ENCODE measurements at places on chromosomes 7 and 10.
A peak's percentile ranks its signal among the peaks of the same experiment; 100 is the strongest.

GRCh38 chr7:158572000-158572828, 15.4 kb downstream of the PTPRN2 start:
- DNase-seq: peak; percentile 5

DNA sequence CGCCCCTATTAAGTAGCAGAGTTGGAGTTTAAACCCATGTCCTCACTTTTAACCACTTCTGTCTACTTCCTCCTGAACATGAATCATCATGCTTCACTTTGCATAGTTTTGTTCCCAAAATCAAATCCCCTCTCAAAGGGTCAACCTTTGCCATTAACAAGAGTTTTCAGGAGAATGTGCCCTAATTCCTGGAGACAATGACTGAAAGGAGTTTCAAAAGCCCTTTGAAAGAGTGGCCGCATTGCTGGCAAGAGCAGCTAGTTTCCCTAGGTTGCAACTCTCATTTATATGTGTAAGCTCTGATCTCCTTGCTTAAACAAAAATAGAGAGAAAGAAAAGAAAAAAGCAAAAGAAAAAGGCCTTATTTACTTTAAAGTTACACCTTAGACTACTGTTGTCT, 9.2 kb downstream of the LGI1 start:
- DNase-seq: no peak

DNA sequence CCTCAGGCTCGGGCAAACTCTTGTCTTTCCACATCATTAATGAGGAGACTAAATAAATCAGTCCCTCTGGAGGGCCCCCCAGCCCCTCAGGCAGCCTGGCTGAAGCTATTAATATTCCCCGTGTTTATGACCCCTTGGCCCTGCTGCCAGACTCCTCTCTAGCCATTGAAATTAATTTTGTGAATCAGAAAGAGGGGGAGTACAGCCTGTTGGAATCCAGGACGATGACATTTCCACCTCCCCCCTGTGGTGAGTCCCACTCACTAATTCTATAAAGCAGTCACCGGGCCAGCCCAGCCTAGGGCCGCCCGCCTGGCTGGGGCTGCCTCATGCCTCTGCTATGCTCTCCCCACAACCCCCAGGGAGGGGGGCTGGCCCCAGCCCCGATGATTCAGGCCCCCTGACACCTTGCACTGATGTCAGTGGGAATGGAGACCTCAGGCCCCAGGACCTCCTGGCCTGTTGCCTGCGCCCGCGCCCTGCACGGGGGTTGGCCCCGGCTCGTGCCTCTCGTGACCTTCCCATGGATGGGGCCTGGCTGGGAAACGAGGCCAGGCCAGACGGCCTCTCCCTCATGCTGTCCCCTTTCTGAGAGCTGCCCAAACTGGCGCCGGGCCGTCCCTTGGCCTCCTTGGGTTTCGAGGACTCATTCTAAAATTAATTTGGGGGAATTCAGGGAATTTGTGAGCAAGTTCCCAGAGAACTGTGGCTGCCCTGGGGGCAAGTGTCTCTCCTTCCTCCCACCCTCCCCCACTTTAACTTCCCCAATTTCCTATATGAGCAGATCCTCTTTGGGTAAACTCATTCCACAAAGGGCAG, 34.0 kb downstream of the TMEM270 start:
- peak; percentile 82 for DNase-seq

- no peak for DNase-seq
These were observed 132.2 kb upstream of the NPVF start for GRCh38 chr7:25360451-25360850.

DNA sequence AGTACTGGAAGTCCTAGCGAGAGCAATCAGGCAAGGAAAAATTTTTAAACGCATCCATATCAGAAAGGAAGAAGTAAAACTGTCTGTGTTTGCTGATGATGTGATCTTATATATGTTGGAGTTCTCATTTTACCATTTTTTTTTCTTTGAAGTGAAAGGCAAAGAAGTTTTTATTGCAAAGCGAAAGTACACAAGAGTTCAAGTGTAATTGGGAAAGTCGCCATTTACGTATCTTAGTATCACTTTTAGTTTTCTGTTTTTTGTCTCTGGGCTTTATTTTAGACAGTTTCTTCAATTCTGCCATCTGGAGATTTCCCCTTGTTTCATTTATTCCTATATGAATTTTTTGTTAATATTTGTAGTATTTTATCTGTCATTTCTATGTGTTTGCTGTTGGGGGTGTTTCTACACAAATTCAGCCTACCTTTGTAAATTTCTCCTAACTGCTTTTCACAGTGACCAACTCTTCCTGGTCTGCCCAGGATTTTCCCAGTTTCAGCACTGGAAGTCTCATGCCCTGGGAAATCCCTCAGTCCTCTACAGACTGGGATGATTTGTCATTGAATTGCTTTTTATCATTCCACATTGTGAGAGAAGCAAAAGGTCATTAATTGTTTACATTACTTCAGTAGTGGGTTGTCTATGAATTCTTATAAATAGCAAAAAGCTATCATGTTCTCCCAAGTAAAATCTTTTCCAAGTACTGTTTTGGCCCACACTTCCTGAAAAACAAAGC, 23.2 kb downstream of the BET1 start:
- DNase-seq: no peak

DNA sequence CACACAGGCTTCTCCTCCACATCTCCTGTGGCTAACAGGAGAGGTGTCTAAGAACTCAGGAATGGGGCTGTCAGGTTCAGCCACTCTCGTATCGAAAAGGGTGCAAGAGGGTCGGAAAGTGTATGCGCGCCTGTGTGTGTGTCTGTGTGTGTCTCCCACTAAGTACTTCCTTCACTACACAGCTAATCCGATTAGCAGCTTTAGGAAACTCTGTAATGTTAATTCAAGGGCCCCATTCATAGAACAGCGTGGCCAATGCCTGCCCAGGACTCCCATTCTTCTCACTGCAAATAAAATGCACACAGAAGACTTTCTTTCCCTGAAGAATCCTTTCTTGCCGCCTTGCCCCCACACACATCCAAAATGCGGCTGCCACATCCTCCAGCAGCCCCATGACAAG, 39.9 kb downstream of the TLL2 start:
- DNase-seq: no peak

DNA sequence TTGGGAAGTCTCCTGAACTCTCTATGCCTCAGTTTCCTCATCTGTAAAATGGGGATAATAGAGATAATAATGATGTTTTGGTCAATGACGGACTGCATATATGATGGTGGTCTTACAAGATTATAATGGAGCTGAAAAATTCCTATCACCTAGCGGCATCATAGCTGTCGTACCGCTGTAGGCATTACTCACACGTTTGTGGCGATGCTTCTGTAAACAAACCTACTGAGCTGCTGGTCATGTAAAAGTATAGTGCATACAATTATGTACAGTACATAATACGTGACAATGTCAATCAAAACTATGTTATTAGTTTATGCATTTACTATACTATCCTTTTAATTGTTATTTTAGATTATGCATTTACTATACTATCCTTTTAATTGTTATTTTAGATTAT, 339.1 kb upstream of the NPVF start:
- DNase-seq: no peak

DNA sequence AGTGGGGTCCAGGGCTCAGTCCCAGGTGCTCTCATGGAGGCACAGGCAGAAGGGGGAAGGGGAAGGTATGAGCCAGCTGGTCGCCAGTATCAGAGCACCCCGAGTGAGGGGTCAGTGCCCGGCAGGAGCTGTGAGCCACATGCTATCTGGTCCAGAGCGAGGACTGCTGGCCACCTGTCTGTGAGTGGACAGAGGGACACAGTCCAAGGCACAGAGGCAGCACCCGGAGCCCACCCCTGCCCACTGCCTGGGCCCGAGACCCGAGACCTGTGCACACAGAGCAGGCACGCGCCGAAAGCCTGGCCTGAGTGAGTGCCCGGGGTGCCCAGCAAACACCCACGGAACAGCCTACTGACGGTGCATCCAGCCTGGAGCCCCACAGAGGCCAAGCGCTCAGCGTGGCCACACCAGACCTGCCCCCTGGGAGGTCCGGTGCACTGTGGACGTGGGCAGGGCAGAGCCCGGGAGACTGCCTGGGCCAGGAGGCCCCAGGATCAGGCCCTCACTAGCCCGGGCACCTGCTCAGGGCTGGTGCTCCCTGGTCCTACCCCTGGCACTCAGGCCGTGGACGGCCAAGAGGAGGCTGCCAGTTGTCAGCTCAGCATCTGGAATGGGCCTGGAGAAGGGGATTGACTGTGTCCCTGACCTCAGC, 29.4 kb downstream of the ADGRA1 start:
- DNase-seq: no peak

DNA sequence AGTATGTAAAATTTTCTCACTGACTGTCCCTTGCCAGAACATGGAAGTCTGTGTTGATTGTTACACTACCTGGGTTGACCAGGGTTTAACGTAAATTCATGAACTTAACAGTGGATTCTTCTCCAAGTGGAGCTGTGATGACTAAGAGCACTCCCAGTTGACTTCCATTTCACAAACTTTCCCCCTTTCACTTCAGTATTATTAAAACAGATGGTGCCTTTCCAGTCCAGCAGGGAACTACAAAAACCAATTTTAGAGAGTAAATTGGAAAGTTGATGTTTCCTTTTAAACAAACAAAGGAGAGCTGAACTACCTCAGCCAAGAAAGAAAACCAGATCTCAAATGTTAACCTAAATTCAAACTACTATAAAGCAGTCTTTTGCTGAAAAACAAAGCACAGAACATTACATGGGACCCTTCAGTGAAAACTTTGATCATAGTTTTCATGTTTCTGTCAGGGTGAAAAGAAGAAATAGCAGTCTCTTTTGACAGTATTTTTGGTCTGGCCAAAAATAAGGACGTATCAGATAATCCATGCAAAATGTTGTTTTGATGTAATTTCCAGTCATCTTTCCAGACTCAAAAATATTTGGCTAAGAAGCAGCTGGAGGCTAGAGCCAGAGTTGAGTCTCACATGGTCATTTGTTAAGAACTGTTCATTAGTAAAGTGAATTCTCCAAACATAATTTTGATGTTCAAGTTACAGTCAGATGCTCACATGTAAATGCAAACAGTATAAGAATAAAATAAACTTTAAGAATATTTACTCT, 479.9 kb upstream of the AKR1E2 start:
- no peak for DNase-seq

GRCh38 chr10:36345807-36346206, 703.7 kb upstream of the FZD8 start:
- no peak for DNase-seq

DNA sequence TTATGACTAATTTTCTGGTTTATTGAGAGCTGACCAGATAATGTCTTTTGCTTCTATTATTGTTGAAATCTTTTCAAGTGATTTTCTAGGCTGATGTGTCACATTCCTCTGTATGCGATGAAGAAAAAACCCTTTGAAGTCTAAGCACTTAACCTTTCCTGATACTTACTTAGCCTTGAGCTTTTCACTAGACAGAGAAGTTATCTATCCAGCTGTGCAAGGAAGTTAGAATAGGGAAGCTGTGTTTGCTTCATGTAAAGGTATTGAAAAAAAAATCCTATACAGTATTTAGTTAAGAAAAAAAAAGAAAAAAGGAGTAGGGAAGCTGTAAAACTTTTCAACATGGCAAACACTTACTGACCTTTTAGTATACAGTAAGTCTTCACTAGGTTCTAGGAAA, 117.6 kb upstream of the DNAJB12 start:
- no peak for DNase-seq

DNA sequence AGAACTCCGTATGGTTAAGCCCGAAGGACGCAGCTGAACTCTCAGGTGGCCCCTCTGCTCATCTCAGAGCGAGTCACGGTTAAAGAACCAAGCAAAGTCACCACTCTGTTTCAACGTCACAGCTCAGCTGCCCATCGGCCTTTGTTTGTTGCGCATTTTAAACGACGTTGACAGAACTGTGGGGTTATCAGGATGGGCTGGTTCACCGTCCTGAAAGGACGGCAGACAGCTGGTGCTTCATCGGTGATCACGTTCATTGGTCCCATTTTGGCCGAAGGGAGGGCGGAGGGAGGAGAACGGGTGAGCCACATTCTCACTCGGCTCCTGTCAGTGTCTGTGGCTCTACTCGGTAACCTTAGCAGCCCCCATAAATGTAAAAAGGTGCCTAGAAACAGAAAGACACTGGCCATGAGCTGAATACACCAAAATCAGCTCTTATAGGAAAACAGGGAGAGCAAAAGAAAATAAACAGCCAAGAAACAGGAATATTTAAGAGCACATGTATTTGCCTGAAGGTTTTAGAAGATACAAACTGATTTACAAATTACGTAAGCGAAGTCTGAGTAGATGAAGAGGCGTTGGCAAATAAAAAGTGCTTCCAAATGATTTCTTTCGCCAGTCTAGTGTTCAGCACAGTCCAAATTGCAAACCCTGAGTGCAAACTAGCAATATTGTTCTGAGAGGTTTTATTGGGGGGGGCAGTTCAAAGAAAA, 8.4 kb downstream of the PRKAG2 start:
- no peak for DNase-seq

DNA sequence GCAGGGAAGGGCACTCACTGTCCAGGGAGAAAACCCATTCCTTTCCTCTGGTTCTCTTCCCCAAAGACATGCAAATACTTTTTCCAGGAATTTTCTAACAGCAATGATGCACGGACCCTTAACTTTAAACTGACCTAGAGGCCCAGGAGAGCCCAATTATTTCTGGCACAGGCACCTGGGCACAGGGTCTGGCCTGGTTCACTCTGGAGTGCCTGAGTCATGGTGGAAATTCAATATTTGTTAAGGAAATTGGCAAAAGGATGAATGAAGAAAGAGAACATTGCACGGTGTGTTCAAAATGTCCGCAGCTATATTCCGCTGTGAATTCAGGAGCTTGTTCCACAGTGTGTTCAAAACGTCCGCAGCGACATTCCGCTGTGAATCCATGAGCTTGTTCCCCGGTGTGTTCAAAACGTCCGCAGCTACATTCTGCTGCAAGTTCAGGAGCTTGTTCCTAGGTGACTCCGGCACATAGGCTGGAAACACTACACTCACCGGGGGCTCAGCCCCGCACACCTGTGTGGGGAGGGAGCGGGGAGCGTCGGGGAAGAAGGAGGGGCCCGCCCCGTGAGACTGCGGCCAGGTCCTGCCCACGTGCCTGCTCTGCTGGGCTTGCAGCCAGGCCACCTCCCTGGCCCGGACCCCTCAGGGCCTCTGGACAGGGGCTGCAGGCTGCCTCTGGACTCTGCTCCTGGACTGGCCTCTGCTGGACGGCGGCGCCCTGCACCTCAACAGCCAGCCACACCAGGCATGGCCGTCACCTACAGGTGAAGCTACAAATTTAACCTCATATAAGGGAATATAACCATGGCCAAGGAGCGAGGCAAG, 72.0 kb upstream of the FAM20C start:
- no peak for DNase-seq

GRCh38 chr7:12094365-12094921, 116.7 kb upstream of the TMEM106B start:
- DNase-seq: peak; percentile 72

- no peak for DNase-seq
These were observed 214.3 kb downstream of the NEBL start for GRCh38 chr10:20682782-20683181.

- DNase-seq: no peak
These were observed 102.0 kb upstream of the HDAC9 start for GRCh38 chr7:18393465-18394118.

GRCh38 chr7:91046322-91047089, 217.7 kb upstream of the FZD1 start:
- no peak for DNase-seq

DNA sequence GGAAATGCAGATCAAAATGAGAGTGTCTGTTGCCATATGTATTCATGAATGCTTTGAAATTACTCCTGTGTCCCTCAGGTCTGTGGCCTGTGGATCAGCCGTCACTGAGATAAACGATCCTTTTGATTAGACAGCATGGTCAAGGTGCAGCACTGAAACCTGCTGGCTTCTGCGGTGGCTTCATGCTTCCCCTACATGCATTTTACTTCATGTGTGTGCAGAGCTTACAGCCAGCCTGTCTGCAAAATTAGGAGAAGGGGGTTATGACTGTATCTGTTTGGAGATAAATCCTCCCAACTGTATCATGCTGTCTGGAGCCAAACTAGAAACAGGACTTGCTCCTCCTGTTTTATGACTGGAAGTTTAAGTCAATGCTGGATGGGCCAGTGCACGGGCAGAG, 71.0 kb upstream of the PLPP4 start:
- DNase-seq: no peak

Data from amniotic epithelial cell (primary cell).